ENCODE measurements at places on chromosomes 12 and 14.

DNA sequence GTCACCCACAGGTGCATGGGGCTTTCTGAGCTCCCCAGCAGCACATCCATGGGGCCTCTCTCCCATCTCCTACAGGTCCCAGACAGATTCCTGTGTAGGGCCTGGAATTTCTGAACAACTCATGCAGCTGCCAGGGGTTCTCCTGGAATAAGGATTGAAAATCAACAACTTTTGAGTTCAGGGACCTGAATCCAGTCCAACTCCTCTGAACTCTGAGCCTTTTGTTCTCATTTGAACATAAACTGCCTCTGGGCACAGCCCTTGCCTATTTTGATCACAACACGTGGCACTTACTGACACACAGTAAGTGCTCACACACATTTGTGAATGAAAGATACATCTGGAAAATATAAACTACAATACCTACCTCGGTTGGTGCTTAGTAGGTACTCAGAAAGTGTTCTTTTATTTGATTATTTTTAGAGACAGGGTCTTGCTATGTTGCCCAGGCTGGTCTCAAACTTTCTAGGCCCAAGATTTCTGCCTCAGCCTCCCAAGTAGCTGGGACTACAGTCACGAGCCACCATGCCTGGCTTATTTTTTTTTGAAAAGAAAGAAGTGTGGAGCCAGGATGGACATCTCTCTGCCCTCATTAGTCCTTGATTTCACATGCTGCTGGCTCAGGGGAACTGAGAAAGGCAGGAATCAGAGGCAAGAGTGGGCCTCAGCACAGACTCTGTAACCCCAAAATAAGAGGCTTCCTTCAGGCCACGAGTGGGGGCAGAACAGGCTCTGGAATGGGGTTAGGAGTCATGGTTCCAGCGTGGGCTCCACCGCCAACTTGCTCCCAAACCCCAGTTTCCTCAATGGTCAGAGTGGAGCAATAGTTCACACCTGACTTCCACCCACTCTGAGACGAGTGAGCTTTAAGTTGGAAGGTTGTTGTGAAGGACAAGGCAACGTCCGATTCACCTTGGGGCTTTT, 27.0 kb downstream of the SYNE3 start:
- peak; percentile 43 for DNase-seq

- peak; percentile 98 for DNase-seq
These were observed 58.2 kb upstream of the FLRT2 start for GRCh38 chr14:85471744-85472143.

- DNase-seq: no peak
These were observed 466 bp downstream of the SAV1 start for GRCh38 chr14:50667684-50667995.

- peak; percentile 45 for DNase-seq
These were observed 9.2 kb downstream of the GLIPR1 start for GRCh38 chr12:75489613-75490210.

Data from choroid plexus epithelial cell (primary cell).